Occipital lobe (tissue), 3 donors: ENCODE measurements at places on chromosomes 1 and 21.

DNA sequence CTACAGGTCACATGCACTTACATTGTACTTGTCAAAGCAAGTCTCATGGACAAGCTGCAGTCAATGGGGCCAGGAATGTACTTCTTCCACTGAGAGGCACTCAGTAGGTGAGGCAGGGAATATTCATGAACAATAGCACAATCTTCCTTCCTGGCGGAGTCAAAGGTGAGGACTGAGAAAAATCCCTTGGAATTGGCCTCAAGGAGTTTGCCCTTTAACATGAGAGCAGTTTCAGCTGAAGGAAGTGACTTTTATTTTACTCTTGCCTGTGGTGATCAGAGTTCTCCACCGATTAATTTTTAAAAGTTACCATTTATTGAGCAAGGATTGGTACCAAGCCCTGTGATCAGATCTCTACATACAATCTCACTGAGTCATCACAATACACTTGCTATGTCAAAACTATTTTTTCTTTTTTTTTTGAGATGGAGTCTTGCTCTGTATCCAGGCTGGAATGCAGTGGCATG is 11.2 kb upstream of the AK2 start:
- DNase-seq: no peak

DNA sequence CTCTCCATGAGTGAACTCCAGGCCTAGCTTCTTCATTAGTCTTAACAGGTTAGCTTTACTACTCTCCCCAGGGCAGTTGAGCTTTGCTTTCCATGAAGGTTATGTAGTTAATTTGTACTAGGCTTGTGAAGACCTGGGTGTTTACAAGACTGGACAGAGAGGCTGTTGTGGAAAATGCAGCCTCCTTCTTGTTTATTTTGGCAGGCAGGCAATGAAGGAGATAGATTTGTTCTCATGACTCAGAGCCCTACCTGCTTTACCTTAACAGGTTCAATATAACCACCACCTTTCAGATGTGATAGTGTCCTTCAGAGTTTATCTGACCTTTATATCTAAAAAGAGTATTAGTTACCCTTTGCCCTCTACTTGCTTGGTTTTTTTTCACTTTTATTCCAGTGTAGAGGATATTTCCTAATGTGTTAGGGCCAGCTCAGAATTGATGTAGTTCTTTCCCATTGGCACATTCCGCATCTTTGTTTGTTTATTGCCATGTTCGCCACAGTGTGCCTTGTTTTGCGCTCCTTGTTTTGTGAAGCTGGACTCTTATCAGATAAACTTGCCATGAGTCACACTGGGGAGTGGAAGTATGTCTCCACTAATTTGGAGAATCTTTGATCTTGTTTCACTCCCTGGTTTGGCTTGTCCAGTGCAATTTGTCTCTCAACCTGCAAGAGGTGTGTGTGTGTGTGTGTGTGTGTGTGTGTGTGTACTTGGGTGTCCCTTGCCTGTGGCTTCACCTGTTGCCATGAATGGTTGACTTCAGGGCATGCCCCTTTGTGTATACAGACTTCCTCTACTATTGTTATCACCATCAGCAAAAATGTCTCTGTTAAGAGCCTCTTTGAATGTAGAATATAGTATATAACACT is 87.4 kb upstream of the MACF1 start:
- DNase-seq: no peak

GRCh38 chr21:42093991-42094421 is 22.9 kb downstream of the UMODL1 start:
- DNase-seq: no peak

DNA sequence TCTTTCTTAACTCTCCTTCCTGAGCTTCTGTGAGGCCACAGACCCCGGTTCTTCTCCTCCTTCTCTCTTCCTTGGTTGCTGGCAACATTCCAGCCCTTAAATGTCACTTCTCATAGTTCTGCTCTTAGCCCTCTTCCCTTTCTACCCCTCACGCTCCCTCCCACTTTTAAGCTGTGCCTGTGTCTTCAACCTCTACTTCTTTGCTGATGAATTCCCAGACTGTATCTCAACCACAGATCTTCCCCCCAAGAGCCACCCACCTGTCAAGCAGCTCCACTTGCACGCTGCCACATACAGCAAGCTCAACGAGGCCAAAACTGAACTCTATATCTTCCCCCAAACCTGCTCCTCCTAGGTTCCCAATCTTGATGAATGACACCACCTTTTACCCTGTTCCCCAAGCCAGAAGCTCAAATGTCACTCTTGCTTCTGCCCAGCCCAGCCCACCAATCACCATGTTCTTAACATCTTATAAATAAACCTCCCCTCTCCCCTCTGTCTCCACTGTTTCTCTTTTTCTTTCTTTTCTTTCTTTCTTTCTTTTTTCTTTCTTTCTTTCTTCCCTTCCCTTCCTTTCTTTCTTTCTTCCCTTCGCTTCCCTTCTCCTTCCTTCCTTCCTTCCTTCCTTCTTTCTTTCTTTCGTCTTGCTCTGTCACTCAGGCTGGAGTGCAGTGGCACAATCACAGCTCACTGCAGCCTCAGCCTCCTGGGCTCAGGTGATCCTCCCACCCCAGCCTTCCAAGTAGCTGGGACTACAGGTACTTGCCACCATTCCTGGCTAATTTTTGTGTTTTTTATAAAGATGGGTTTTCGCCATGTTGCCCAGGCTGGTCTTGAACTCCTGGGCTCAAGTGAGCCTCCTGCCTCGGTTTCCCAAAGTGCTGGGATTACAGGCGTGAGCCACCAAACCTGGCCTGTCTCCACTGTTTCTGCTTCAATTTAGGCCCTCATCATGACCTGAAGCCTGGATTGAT is 19.8 kb upstream of the PTP4A2 start:
- DNase-seq: no peak

GRCh38 chr1:226569879-226570547 is 21.4 kb downstream of the STUM start:
- no peak for DNase-seq

- no peak for DNase-seq
Measured at GRCh38 chr1:30962609-30963508, 54.3 kb upstream of the SDC3 start.

DNA sequence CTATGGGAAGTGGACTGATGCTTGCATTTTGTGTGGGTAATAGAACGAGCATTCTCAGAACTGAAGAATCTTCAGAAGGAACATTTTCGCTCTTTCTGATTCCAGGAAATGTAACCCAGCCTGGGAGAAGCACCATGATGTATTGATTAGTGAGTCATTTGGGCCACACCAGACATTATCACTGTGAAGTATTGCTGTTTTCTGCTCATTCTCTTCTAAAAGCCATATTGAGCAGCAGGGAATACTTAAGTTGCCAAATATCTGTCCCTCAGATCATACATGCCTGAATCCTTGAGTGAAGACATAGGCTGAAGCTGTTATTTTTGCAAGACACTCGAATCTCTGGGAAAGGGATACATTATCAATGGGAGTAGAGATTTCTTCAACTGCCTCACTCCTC is 213.1 kb downstream of the PCP4 start:
- no peak for DNase-seq

GRCh38 chr1:225697428-225697827 is 44.5 kb upstream of the ENAH start:
- DNase-seq: no peak

DNA sequence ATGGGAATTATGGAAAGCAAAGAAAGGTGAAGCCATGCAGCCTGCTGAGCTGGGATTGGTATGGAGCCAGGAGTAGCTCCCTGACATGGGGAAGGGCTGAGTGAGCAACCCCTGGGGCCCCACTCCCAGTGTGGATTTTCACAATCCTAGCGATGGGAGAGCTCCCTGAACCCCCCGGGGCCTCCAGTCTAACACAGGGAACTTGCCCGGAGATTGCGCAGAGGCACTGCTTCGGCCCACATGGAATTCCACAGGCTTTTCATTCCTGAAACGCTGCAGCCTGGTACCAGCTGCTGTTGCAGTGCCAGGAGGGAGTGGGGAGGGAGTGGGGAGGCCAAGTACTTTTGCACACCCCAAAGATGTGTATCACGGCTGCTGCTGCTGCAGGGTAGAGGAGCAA is 110.4 kb upstream of the C21orf91 start:
- DNase-seq: no peak

DNA sequence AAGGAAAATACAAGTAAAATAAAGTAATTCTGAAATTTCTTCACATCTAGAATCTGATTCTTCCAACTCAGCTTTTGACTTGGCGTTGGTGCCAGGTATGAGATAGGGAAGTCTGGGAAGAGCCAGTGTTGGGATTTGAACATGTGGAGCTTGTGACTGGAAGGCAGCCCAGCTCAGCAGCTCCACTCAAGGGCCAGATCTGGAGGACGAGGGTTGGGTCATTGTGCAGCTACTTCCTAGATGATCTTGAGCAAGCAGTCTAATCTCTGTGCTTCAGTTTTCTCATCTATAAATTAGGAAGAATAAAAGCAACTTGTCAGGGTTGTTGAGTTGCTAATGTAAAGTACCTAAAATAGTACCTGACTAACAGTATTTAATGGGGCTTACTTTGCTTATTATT is 5.0 kb downstream of the ADARB1 start:
- no peak for DNase-seq

- no peak for DNase-seq
Measured at GRCh38 chr1:40353082-40353481, 20.4 kb upstream of the SMAP2 start.

- DNase-seq: no peak
Measured at GRCh38 chr1:47232187-47232874, at the start of gene TAL1. Gene TAL1 (minus strand): TSS chr1:47232225. CDS start chr1:47225888, 6,337 bp downstream.

GRCh38 chr1:214553142-214553710 is 1.8 kb upstream of the PTPN14 start:
- DNase-seq: no peak

- no peak for DNase-seq
Measured at GRCh38 chr1:240706150-240706935, 94.4 kb upstream of the GREM2 start.

- no peak for DNase-seq
Measured at GRCh38 chr21:15695241-15695640, 34.5 kb upstream of the USP25 start.

DNA sequence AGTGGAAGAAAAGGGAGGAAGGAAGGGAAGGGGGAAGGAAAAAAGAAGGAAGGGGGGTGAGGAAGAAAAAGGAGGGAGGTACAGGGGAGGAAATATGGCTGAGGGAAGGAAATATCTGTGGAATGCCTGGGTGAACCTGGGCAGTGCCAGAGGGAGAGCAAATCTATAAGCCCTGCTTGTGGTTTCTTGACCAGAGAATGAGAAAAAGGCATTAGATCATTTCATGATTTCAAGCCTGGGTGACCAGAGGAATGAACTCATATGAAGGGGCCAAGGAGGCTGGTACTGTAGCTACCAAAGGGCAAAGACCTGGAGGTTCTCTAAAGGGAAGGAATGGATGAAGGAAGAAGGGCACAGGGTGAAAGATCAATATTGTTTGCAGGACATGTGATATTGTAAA is 31.4 kb downstream of the GNG12 start:
- DNase-seq: no peak

DNA sequence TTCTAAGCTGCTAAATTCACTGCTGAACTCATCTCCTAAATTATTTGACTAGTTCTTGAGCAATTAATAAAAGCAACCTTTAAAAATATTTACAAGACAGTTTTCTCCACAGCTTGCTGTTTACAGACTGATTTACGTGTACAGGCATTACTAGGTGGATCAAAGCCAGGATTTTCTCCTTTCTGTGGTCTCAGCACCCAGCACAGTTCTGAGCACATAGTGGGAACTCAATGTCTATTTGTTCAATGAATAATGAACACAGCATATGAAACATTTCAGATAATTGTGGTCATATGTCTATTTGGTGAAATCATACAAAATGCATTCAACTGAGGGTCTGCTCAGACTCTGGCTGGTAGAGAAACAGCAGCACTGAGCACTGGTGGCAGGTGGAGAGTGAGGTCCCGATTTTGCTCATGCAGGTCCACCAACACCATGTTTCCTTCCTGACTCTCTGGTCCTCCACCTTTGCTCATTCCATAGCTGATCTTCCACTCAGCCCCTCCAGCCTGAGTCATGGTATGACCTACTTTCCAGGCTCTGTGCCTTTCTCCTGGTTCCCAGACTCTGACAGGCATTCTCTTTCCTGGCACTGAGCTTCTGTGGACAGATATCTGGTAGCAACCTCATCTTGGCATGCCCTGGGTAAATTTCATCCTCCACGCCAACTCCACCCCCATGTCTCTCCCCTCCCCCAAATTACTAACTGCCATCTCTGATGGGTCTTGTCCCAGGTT is 311.3 kb downstream of the TGFB2 start:
- no peak for DNase-seq

- DNase-seq: no peak
Measured at GRCh38 chr1:67573311-67573872, 111.6 kb upstream of the GADD45A start.

DNA sequence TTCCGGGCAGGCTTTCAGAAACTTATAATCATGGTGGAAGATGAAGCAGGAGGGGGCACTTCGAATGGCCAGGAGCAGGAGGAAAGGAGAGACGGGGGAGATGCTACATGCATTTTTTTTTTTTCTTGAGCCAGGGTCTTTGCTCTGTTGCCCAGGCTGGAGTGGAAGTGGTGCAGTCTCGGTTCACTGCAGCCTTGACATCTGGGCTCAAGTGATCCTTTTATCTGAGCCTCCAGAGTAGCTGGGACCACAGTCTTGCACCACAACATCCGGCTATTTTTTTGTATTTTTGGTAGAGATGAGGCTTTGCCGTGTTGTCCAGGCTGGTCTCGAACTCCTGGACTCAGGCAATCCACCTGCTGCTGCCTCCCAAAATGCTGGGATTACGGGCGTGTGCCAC is 61.6 kb downstream of the SELENOF start:
- no peak for DNase-seq

DNA sequence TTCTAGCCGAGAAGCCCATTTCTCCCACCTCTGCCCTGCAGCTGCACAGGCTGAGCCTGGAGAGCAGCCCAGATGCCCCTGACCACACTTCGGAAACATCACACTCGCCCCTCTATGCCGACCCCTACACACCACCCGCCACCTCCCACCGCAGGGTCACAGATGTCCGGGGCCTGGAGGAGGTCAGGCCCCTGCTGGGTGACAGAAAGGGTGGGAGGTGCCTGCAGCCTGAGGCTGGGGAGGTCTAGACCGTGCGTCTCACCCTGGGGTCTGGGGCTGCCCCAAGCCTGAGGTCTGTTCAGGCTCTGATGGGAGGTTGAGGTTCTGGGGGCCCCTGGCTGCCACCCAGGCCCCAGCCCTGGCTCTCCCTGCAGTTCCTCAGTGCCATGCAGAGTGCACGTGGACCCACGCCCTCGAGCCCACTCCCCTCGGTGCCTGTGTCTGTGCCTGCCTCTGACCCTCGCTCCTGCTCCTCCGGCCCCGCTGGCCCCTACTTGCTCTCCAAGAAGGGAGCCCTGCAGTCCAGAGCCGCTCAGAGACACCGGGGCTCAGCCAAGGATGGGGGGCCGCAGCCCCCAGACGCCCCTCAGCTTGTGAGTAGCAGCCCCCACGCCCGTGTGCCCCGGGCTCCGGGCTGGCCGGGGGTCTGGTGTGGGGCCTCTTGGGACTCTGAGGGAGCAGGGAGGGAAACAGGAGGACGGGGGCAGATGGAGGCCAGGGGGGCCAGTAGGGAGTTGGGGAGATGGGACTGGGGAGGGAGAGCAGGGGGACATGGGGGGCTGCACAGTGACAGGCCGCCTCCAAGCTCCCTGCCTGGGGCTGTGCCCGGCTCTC is 7.4 kb downstream of the PLEKHN1 start:
- DNase-seq: no peak

- DNase-seq: no peak
Measured at GRCh38 chr1:88998716-88999115, 6.3 kb upstream of the KYAT3 start.

GRCh38 chr1:33132549-33132948 is 49.3 kb downstream of the TRIM62 start:
- no peak for DNase-seq
